ENCODE measurements at places on chromosomes 1 and 21. TPM values are rescaled to one million over a fixed set of nuclear protein-coding genes. Genes with fewer than 3 reads are reported as not detected.

DNA sequence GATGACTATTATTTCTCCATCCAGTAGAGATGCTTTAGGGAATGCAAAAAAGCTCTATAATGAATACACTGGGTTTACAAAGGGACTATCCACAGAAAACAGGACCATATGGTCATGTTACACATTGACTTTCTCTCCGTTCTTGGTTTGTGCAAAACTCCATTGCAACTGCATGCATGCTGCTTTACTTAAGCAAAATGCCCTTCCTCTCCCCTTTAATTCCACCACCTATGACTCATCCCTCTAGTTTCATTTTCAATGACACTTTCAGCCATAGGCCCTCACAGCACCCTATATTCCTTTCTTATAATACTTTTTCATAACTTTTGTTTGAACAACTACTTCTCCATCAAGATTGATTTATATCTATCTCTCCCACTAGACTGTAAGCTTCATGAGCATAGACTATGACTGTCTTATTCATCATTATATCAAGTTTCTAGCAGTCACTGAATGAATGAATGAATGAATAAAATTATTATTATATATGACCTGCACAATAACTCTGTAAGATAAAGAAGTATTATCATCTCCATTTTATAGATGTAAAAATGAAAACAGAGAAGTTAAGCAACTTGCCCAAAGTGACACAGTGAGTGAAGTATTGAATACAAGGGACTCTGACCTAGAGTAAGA lies 248.9 kb downstream of the PLPP3 start:
- peak; percentile 37 for DNase-seq

DNA sequence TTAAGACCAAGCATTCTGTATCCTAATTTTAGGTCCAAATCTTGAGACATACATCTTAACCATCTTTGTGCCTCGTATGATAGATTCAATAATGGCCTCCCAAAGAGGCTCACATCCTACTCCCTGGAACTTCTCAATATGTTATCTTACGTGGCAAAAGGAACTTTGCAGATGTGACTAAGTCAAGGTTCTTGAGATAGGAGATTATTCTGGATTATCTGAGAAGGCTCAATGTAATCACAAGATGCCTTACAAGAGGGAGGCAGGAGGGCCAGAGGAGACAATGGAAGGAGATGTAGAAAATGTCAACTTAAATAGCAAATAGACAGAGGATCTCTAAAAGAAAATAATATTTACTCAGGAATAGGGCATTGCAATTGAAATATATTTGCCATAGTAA lies 548.9 kb downstream of the MATN1 start:
- no peak for DNase-seq

DNA sequence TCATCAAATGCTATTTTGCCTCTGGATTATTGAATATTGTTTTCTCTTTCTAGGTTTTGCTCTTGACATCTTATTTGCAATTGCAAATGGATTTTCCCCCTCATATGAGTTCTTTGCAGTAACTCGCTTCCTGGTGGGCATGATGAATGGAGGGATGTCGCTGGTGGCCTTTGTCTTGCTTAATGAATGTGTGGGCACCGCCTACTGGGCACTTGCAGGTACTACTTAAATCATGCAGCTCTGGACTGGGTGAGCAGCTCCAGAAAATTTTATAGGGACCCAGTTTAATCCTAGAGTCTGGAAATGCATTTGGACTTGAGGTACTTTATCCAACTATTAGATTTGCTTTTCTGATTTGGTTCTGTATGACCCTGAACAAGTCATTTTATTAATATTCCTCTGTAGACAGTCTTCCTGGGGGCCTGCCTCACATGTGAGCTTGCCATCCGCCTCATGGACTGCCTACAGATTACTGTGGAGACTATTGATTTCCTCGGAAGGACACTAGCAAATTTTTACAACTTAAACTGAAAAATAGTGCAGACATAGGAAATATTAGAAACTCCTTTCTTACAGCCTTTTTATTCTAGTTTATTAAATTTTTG lies 44.5 kb downstream of the SLC22A15 start:
- DNase-seq: peak; percentile 18

DNA sequence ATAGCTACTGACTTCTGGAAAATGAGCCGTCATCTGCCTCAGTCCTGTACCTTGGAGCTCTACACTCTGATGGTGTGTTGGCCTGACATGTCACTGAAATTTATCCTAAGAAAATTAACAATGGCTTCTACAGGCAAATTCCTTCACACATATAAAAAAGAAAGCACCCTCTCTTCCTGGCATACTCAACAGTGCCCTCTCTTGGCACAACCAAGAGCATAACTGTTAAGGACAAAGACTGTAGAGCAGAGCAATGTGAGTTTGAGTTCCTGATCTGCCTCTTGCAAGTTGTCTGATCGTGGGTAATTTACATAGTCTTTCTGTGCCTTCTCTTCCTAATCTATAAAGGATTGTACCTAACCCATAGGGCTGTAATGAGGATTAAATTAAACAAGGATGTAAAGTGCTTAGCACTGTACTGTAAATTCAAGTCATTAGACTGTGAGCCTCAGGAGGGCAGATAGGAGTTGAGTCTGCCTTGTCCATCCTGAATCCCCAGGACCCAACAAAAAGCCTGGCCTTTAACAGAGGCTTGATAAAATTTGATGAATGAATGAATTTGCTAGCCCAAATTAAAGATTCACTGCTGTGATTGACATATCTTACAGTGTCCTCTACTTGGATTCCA lies 83.5 kb downstream of the SYF2 start:
- no peak for DNase-seq

- no peak for DNase-seq
Observed at GRCh38 chr1:233020426-233020825, 70.0 kb downstream of the NTPCR start.

DNA sequence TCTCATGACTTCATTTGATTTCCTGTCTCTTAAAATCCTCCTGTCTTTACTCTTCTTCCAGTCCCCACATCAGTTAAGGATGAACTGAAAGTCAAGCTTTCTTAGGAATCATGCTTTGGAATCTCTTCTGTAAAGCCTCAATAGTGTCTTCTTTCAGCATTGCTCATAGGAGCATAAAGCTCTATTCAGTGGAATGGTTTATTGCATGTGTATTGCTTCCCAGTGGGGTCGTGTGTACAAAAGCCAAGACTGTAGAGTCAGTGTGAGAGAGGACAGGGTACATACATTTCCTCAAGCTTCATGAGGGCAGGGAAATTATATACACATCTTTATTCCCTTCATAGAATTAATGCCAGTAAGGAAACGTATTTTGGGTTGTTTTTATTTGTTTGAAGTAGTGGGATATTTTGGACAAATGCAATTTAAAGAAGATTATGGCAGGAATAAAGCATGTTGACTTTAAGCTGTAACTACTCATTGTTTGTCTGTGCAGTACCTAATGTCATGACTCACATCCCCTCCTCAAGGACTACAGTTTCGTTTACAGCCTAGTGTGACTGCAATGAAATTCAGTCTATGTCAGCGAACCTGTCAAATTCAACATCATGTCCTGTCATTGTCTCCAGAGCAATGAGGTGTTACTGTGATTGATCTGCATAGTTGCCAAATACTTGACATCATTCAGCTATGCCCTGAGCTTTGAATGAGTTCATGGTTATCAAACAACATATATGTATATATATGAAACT lies 2164.2 kb downstream of the NCAM2 start:
- DNase-seq: no peak

DNA sequence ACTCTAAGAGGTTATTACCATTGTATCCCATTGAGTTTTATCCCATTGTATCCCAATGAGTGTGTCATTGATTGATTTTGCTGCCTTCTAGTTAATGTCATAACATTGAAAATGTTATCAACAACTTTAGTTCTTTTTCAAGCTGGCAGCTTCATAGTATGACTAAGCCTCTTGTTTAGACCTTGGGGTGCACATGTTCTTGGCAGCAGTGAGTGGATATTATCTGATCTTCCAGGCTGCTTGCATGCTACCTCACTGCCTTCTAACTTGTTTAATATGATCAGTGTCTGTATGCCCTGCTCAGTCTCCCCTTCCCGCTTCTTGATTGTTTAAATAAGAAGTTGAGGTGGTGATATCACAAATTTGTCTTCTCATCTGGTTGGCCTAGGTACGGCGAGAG lies 24.6 kb downstream of the NTPCR start:
- DNase-seq: no peak

Gene SLC45A1
- total RNA-seq: 0.79 TPM

DNA sequence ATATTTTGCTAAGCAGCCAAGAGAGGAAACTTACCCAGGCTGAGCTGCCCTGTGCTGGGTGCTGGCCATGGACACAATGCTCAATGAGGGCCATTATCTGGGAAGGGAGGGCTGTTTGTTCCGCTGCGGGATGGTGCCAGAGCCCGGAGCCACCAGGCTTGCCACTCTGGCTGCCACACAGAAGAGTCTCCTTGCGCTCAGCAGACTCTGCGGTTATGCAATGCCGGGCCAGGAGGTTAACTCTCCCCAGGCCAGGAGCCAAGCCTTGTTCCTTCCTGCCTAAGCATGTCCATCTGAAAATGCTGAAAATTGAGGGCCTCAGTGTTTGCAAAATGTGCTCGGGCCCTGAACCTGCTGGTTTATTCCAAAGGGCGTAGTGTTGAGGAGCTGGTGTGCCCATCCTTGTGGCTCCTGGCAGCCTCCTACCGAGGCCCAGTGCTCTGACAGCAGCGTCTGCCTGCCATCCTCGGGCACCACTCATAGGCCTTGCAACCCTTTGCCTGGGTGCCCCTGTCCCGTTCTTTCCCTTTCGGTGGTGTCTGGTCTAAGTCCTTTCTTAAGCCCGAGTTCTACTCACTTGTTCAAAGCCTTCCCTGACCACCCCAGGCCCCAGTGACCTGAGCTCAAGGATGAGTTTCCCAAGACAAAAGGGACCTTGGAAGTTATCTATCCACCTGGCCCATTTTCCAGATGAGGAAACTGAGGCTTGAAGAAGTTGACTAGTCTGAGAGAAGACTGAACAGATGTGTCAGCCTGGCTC lies 133.8 kb upstream of the EDN2 start:
- DNase-seq: no peak

DNA sequence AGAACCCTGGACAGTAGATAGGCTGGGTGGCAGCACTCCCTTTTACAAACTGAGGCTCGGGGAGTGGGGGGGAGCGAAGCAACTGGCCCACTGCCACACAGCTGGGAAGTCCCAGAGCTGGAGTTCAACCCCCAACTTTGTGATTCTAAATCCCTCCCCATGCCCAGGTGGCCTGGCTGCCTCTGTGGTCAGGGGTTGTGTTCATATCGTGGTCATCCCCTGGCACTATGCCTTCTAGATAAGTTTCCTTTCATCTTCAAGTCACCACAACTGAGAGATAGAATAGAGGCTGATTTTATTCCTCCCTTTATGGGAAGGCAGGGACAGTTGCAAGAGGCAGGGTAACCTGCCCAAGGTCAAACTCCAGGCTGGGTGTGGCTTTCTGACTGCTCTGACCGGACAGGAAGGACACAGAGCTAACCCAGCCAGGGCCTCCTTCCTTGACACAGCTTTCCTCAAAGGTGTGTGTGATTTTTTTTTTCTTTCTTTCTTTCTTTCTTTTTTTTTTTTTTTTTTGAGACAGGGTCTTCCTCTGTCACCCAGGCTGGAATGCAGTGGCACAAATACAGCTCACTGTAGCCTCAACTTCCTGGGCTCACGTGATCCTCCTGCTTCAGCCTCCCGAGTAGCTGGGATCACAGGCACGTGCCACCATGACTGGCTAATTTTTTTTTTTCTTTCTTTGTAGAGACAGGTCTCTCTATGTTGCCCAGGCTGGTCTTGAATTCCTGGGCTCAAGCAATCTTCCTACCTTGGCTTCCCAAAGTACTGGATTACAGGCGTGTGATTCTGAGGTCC lies 18.4 kb upstream of the TNFRSF1B start:
- no peak for DNase-seq

DNA sequence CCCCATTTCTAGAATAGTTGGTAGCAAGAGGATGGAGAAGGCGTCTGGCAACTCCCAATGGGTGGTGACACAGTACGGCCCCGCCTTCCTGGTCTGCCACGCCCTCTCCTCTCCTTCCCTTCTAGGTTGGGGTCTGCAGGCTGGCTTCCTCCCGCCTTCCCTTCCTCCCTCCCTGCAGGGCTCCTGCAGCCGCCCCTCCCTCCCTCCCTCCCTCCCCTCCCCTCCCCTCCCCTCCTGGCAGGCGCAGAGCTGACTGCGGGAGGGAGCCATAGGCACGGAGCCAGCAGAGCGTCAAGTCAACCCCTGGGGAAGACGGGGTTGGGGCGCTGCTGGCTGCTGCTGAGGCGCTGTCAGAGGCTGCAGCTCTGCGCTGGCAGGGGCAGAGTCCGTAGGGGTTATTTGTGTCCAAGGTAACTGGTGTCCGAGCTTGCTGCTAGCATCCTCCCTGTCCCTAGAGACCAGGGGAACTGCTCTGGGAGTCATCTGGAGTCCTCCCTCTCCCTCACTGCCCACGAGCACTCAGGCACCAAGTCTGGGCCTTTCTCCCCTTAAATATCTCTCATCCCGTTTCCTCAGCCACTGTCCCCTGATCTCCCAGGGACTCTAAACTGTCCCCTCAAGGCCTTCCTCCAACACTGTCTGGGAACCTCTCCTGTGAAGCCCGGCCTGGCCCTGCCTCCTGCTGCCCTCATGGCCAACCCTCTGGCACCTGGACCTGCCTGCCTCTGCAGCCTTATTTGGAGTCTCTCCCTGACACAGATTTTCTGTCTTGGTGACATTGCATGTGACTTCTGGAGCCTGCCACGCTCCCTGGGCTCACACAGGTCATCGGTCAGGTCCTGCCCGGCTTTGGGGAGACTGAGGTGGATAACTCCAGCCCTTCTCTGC lies 57.4 kb upstream of the ACOT11 start:
- no peak for DNase-seq

- DNase-seq: no peak
Observed at GRCh38 chr1:116284819-116285390, 88.1 kb upstream of the ATP1A1 start.

Gene KIAA0319L
- 76.7 TPM for total RNA-seq

- DNase-seq: no peak
Observed at GRCh38 chr21:38716942-38717341, 88.8 kb upstream of the ETS2 start.

Gene ERG
- 0.34 TPM for total RNA-seq

Gene NR1I3
- not detected for total RNA-seq

DNA sequence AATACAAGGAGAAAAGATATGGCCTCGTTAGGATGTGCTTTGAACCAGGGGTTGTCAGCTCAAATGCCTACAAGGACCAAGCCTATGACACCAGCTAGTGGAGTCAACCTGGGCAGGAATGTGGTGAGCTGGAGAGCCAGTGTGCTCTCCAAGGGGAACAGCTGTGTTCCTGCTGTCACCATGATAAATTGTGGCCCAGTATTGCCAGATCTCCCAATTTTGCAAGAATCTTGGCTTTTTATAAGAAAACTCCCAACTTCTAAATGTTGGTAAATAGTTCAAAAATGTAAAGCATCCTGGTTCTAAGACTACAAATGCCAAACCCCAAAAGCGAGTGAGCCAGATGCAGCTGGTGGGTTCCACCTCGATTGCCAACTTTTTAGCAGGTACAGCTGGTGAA lies 391.1 kb downstream of the PLPP3 start:
- DNase-seq: no peak

Gene NIPAL3
- 42.0 TPM for total RNA-seq

Gene LPAR3
- 0.58 TPM for total RNA-seq

- DNase-seq: peak; percentile 88
Observed at GRCh38 chr1:183180634-183181056, 5.4 kb upstream of the LAMC2 start.
